ENCODE measurements at places on chromosomes 6 and 20.

- no peak for DNase-seq
Measured at GRCh38 chr20:41029150-41029901, 704 bp downstream of the TOP1 start.

- DNase-seq: no peak
Measured at GRCh38 chr6:72650081-72650745, 28.3 kb downstream of the KCNQ5 start.

DNA sequence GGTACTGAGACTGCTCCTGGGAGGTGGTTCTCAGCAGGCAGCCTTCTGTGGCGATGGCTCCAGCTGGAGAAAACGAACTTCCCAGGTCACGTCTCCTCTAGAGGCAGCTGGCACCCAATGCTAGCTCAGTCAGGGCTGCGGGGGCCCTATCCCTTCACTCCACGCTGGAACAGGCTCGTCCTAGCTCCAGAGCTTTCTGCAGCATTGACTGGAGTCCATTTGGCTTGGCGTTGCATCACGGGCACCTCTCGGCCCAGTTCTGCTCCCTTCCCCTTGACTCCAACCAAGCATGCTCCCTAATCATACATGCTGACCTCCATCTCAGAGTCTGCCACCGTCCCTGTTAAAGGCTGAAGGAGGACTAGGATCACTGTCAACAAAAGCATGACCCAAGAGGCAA, 5.9 kb upstream of the IRF4 start:
- DNase-seq: no peak

GRCh38 chr20:5910186-5910585, 40.1 kb downstream of the TRMT6 start:
- no peak for DNase-seq

- no peak for DNase-seq
Measured at GRCh38 chr6:128161839-128162238, 261.0 kb upstream of the THEMIS start.

GRCh38 chr20:8232332-8232731, 100.3 kb downstream of the PLCB1 start:
- no peak for DNase-seq

DNA sequence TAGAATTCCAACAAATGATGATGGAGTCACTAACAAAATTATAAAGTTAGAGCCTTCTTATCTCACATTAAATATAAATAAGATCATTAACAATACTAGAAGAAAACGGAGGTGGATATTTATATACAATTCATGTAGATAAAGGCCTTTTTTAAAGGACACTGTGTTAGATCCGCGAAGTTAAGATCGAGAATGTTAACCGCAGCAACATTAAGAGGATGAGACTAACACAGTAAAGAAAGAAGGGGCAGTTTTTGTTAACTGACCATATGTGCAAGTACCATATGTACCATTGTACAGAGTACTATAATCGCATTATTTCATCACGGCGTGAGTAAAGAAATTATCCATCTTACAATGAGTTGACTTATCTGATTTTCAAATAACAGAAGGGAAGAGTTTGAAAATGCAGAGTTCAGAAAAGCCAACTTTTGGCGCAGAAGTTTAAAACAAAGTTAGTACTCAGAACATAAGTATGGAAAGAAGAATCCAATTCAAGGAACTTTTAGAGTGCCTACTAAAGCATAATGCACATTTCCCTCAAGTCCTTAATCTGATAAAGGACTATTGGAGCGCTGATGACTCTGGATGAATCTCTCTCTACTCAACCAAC, 1.4 kb downstream of the FBXL4 start:
- DNase-seq: no peak

- no peak for DNase-seq
Measured at GRCh38 chr6:155067956-155068615, 73.0 kb downstream of the TIAM2 start.

- no peak for DNase-seq
Measured at GRCh38 chr6:40998661-40999060, 40.4 kb downstream of the UNC5CL start.

DNA sequence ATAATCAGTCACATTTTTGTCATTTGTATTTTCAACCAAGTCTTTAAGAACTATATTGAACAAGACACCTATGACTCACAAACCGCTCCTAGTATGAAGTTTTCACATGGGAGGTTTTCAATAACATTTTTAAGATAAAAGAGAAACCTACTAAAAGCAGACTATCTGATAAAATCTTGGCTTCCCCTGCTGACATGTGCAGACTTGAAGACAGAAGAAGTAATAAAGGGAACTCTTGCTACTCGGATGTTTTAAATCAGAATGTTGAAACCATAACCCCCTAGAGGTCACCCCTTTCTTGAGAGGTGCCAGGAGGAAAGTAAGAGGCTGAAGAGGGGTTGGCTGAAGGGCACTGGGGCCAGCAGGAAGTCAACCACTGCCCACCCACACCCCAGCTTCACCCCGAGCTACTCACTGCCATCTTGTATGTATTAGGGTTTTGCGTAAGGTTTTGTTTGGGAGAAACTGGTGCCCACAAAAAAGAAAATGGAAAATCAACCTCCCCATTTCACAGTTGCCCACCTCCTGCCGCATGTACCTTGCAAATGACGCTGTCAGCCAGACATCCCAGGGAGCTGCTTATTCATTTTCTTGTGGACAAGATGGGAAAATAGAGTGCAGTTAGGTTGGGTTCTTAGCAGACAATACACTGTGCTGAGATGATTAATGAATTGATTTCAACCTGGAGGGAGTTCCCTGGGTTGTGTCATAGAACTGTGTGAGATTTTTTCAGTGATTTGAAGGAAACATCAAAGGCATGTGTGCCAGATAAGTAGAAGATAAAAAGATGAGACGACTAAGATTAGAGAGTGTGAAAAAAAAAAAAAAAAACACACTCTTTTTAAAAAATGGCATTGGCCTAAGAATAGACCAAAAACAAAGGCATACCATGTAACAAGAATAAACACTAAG, 83.2 kb upstream of the TAB2 start:
- no peak for DNase-seq

- no peak for DNase-seq
Measured at GRCh38 chr20:4549711-4550259, 171.9 kb upstream of the PRND start.

DNA sequence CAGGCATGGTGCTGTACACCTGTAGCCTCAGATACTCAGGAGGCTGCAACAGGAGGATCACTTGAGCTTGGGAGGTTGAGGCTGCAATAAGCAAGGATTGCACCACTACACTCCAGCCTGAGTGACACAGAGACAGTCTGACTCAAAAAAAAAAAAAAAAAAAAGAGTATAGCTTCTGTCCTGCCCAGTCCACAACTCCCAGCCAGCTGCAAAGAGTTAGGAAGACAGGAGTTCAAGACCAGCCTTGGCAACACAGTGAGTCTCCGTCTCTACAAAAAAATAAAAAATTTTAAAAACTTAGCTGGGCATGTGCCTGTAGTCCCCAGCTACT, 28.3 kb upstream of the TLDC2 start:
- no peak for DNase-seq

DNA sequence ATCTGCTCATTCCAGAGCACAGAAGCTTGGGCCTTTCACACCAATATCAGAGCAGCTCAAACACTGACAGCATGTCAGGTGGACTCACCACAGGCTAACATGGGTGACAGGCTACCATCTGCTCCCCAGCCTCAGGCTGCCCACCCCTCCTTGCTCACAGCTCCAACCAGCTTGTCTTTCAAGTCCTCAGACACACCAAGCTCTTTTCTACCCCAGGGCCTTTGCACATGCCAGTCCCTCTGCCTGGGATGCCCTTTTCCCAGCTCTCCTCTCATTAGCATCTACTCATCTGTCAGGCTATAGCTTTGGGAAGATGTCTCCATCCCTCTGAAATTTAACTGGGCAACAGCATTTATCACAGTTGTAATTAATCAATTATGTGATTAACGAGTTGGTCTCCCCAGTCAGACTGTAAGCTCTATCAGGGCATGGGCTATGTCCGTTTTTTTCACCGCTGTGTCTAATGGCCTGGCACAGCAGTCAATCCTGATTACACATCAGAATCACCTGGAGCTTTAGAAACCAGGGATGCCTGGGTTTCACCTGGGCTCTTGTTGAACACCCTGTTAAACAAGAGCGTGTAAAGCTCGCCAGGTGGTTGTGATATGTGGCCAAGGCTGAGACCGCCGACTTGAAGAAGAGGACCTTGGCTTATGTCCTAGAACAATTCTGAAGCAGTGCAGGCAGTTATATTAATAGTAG, 88.9 kb upstream of the MRPS10 start:
- DNase-seq: no peak

GRCh38 chr20:46946796-46947195, 52.2 kb downstream of the EYA2 start:
- no peak for DNase-seq

DNA sequence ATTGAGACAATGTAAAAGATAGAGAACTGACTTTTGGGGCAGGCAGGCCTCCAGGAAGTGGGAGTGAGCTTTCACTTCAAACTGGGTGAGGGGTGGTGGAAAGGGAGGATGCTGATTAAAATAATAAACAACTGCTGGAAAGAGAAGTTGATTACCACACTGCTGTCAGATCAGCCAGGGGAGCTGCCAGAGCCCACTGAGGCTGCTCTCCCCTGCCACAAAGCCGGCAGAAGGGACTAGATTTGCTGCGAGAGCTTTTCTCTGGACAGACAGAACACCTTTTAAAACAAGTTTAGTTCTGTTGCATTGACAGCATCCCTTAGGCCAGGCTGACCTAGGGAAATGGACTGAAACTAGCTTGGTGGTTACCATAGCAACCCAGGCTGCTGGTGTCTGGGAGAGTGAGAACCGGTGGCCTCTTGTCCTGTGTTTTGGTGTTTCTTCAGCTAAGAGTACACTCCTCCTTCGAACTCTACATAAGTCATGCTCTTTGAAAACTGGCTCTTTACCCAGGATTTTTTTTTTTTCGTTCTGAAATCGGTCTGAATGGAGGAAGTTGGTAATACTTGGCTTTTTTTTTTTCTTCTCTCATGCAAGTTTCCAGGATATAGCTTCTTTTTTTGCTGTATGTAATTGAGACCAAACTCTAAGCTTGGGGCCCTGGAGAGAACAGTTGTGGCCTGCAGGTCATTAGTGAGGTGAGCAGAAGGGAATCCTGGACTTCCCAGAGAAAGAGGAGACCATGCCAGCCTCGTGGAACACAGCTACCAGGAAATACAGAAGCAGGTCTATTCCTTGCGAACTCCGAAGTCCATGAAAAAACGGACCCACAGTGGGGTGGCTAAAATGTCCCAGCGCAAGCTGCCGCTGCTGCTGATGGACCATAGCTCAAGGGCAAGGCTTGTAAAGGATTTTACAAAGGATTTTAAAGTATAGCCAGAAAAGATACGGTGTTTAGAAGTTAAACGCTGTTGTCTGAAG, 374.4 kb downstream of the UTRN start:
- DNase-seq: no peak

DNA sequence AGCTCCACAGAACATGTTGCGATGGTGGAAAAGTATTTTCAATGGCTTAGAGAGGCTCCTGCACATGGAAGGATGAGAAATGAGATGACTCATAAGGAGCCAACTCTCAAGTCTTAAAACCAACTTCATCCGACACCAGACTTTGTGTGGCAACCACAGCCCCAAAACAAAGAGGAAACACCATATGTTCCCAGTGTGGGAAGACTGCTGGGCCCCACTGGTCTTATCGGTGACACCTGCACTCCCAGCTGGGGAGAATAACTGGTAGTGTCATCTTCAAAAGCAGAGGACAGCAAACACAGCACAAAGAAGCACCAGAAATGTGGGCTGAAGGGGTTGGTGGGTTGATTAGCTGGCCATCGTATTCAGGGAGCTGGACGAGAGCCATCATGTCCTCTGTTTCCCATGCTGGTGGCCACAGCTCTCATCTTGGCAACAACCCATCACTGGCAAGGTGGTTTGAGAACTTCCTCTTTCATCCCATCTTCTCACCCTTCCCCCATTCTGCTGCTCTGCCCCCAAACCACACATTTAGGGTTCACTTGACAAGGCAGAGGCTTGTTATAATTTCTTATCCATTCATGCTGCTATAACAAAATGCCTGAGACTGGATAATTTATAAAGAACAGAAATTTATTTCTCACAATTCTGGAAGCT, 46.0 kb upstream of the TASP1 start:
- no peak for DNase-seq

DNA sequence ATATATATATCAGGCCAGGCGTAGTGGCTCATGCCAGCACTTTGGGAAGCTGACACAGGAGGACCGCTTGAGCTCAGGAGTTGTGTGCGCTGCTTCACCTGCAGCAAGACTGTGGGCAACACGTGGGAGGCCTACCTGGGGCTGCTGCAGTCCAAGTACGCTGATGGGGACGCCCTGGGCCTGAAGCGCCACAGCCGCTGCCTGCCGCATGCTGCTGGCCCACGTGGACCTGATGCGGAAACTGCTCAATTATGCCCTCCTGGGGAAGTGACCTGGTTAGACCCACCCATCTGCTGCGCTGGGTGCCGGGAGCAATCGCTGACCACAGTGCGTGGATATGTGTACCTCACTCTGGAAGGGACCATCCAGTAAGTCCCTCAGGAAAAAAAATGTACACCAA, 1.8 kb upstream of the PSORS1C2 start:
- DNase-seq: no peak

DNA sequence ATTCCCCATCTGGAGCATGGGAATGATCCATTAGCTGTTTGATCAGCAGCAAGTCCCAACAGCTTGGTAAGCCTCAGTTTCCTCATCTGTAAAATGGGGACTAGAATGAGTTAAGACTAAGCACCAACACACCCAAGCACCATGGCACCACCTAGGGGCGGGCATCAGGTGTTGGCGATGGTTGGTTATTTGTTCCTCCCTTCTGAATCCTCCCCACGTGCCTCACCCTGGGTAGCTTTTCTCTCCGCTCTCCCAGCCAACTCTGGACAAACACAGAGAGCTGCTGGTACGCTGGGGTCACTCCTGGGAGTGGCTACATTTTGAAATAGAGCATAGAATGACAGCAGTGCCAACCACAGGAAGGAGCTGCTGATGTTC, 13.3 kb upstream of the ITPR3 start:
- no peak for DNase-seq

- no peak for DNase-seq
Measured at GRCh38 chr20:58160451-58161061, 67.9 kb downstream of the ANKRD60 start.

GRCh38 chr6:108837236-108837971, 10.8 kb upstream of the ARMC2 start:
- no peak for DNase-seq

GRCh38 chr20:59371431-59371830, 71.0 kb downstream of the EDN3 start:
- no peak for DNase-seq

All from NCI-H1436 (cell line).